Aorta (tissue), 5 donors: ENCODE measurements at places on chromosomes 7 and 10. TPM values are rescaled to one million over a fixed set of nuclear protein-coding genes. Genes with fewer than 3 reads are reported as not detected.

GRCh38 chr7:111174510-111174909, 83.6 kb downstream of the LRRN3 start:
- no peak overlapping the region for H3K4me3 ChIP-seq
- H3K36me3 ChIP-seq = no peaks in the 10 kb centered on the region
- no peaks in the 10 kb centered on the region for H3K4me1 ChIP-seq
- no peak overlapping the region for H3K27ac ChIP-seq

DNA sequence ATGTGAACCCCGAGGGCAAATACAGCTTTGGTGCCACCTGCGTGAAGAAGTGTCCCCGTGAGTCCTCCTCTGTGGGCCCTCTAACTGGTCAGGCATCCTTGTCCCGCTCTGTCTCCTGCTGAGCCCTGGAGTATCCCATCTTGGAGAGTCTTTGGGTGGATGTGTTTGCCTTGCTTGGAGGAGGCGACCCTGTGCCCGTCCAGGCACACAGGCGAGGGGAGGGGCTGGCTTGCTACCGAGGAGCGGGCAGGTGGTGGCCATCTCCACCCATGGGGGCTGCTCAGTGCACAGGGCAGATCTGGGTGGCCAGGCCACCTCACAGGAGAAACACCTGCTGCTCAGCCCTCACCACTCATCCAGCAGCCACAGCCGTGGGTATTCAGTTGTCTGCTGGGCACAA, 135.3 kb downstream of the EGFR start:
- H3K27me3 ChIP-seq = no peaks in the 10 kb centered on the region
- H3K27ac ChIP-seq = no peak overlapping the region
- H3K4me1 ChIP-seq = no peaks in the 10 kb centered on the region
- no peaks in the 10 kb centered on the region for H3K36me3 ChIP-seq

- H3K4me3 ChIP-seq = no peak overlapping the region
- peaks cover 2% of the 10 kb centered on the region for H3K27me3 ChIP-seq
- no peaks in the 10 kb centered on the region for H3K36me3 ChIP-seq
- no peak overlapping the region for H3K27ac ChIP-seq
- H3K4me1 ChIP-seq = no peaks in the 10 kb centered on the region
- no peak for DNase-seq
Observed at GRCh38 chr7:159329818-159330378, 185.2 kb upstream of the VIPR2 start.

The LIPF gene
- total RNA-seq = not detected

GRCh38 chr7:86928308-86928707, 131.1 kb downstream of the ELAPOR2 start:
- DNase-seq = no peak
- H3K27me3 ChIP-seq = no peaks in the 10 kb centered on the region
- H3K4me3 ChIP-seq = no peak overlapping the region
- H3K36me3 ChIP-seq = no peaks in the 10 kb centered on the region

GRCh38 chr7:131190146-131190545, 137.5 kb upstream of the MKLN1 start:
- H3K27ac ChIP-seq = no peak overlapping the region
- no peaks in the 10 kb centered on the region for H3K4me1 ChIP-seq
- DNase-seq = no peak
- H3K4me3 ChIP-seq = no peak overlapping the region

DNA sequence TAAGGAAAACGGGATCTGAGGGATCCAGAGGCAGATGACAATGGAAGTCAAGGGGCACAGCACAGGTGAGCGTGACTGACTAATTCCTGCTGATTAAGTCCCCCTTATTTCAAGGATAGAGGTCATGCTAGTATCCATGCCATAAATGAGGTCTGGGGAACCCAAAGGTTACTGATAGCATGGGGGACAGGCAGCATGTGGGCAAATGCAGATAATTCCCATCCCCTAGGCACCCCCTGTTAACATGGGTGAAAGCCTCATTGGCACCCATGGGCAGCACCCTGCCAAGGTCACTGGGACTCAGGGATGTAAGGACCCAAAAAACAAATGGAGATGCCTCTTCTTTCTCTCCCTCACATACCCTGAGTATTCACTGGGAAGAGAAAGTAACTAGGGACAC, 139.7 kb downstream of the WDR11 start:
- H3K36me3 ChIP-seq = no peaks in the 10 kb centered on the region
- H3K4me3 ChIP-seq = no peak overlapping the region
- H3K4me1 ChIP-seq = no peaks in the 10 kb centered on the region
- no peak overlapping the region for H3K27ac ChIP-seq
- no peaks in the 10 kb centered on the region for H3K27me3 ChIP-seq

The MGAM2 gene
- 0.65 TPM for total RNA-seq

GRCh38 chr7:12385364-12385786, 18.3 kb downstream of the VWDE start:
- H3K27me3 ChIP-seq = no peaks in the 10 kb centered on the region
- no peak overlapping the region for H3K4me3 ChIP-seq
- no peak for DNase-seq
- no peak overlapping the region for H3K27ac ChIP-seq

DNA sequence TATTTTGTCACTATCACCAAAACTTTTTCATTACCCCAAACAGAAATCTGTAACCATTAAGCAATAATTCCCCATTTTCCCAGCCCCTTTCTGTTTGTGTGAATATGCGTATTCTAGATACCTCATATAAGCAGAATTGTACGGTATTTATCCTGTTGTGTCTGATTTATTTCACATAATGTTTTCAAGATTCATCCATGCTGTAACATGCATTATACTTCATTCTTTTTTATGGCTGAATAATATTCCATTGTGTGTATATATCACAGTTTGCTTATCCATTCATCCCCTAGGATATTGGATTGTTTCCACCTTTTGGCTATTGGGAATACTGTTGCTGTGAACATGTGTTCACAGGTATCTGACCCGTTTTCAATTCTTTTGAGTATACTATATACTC, 26.5 kb downstream of the GALNT11 start:
- H3K4me1 ChIP-seq = peaks cover 3% of the 10 kb centered on the region
- H3K4me3 ChIP-seq = no peak overlapping the region

DNA sequence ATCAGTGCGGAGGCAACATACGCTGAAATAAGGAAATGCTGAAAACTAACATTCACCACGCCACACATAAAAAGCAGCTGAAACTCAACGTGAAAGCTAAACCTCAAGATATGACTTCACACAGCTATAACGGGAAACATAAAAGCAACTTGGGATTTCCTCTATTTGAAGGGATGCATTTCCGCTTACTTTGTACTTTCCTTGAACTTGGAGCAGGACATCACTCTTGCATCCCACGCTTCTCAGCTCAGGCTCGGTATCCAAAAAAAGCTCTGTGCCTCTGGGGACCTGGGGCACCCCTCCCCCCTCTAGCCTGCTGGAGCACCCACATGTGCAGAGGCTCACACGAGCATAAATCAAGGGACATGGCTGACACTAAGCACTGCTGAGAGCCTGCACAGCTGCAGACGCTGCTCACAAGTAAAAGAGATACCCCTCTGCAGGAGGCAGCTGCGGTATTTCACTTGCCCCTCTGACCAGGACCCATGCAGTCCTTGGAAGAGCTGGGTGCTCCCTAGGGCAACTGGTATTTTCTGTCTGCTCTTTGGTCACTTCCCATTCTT, 34.2 kb downstream of the PARD3 start:
- H3K27me3 ChIP-seq = no peaks in the 10 kb centered on the region
- no peak for DNase-seq
- no peak overlapping the region for H3K4me3 ChIP-seq
- no peak overlapping the region for H3K27ac ChIP-seq

- DNase-seq = no peak
- H3K27ac ChIP-seq = no peak overlapping the region
- no peak overlapping the region for H3K4me3 ChIP-seq
- H3K4me1 ChIP-seq = no peaks in the 10 kb centered on the region
Observed at GRCh38 chr10:30282221-30282620, 66.9 kb downstream of the MTPAP start.

The AGAP5 gene
- 8.1 TPM for total RNA-seq

GRCh38 chr10:104734433-104734832, 93.3 kb downstream of the SORCS3 start:
- no peaks in the 10 kb centered on the region for H3K27me3 ChIP-seq
- no peaks in the 10 kb centered on the region for H3K4me1 ChIP-seq
- H3K4me3 ChIP-seq = no peak overlapping the region
- DNase-seq = no peak
- no peak overlapping the region for H3K27ac ChIP-seq

The OPTN gene
- total RNA-seq = 87.4 TPM

DNA sequence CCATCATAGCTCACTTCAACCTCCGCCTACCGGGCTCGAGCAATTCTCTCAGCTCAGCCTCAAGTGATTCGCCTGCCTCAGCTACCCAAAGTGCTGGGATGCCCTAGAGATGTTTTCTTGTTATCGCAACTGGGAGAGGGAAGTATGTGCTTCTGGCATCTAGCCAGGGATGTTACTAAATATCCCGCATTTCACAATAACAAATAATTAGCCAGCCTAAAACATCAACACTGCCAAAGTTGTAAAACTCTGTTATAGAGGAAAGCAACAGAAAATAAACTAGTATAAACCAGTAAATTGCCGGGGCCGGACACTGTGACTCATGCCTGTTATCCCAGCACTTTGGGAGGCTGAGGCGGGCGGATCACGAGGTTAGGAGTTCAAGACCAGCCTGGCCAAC, 7.2 kb downstream of the INA start:
- no peaks in the 10 kb centered on the region for H3K27me3 ChIP-seq
- no peak overlapping the region for H3K4me3 ChIP-seq
- DNase-seq = no peak
- H3K36me3 ChIP-seq = no peaks in the 10 kb centered on the region

The KAZALD1 gene
- total RNA-seq = 12.4 TPM

DNA sequence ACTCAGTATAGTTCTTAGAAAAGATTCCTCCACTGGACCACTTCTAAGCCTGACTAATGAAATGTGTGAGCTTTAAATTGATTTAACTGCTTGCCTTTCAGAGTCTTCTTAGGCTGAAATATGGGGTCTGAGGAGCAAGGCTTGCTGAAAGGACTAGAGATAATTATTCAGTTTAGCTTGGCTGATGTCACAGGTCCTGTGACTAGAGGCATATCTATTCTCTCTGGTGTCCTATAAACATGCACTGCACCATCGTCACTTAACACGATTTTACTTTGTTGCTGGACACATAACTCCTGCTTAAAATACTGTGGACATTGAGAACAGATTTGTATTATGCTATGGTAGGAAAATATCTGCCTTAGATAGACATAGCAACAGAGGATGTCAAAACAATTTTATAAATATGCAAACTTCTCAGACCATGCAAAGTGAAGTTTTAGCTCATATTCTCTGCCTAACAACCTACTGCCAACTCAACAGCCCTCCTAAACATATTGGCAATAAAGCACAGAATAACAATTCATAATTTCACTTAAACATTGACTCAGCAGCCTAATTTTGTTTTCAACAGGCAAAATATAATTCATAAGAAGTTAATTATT, 80.2 kb downstream of the RNF133 start:
- H3K4me3 ChIP-seq = no peak overlapping the region
- no peaks in the 10 kb centered on the region for H3K27me3 ChIP-seq
- DNase-seq = no peak
- no peaks in the 10 kb centered on the region for H3K4me1 ChIP-seq

The BMI1 gene
- total RNA-seq = 55.9 TPM

The AIMP2 gene
- total RNA-seq = 13.1 TPM

DNA sequence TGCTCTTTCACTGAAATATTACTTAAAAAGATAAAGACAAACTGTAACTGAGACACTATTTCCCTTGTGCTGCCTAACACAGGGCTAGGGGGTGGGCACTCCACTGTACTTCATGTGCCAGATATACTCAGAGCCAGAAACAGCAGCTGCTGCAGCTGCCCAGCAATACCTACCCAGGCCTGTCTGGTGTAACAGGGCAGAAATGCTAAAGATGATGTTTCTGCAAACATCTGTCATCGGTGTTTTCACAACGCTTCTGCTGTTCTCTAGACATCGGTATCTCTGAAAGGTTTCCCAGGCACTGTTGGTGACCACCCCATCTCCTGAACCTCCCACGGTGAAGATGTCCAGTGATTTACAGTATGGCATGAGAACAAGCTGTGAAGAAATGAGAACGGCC, 42.7 kb downstream of the LAMB1 start:
- no peak overlapping the region for H3K4me3 ChIP-seq
- no peak for DNase-seq
- no peaks in the 10 kb centered on the region for H3K36me3 ChIP-seq
- no peak overlapping the region for H3K27ac ChIP-seq

The RAB19 gene
- total RNA-seq = not detected

The SOSTDC1 gene
- total RNA-seq = not detected

- H3K27me3 ChIP-seq = no peaks in the 10 kb centered on the region
- no peaks in the 10 kb centered on the region for H3K4me1 ChIP-seq
- H3K36me3 ChIP-seq = no peaks in the 10 kb centered on the region
- no peak overlapping the region for H3K27ac ChIP-seq
- H3K4me3 ChIP-seq = no peak overlapping the region
Observed at GRCh38 chr7:3239291-3239691, 61.8 kb upstream of the SDK1 start.

- H3K4me1 ChIP-seq = no peaks in the 10 kb centered on the region
- no peak for DNase-seq
- H3K27me3 ChIP-seq = no peaks in the 10 kb centered on the region
Observed at GRCh38 chr10:74418285-74418872, 267.4 kb downstream of the ADK start.

The STOX1 gene
- 0.27 TPM for total RNA-seq

The H2BK1 gene
- 2.2 TPM for total RNA-seq

GRCh38 chr7:90625562-90625961, 29.4 kb downstream of the CDK14 start:
- no peak overlapping the region for H3K27ac ChIP-seq
- H3K4me1 ChIP-seq = no peaks in the 10 kb centered on the region
- no peak for DNase-seq
- H3K27me3 ChIP-seq = no peaks in the 10 kb centered on the region
- no peaks in the 10 kb centered on the region for H3K36me3 ChIP-seq
- H3K4me3 ChIP-seq = no peak overlapping the region

DNA sequence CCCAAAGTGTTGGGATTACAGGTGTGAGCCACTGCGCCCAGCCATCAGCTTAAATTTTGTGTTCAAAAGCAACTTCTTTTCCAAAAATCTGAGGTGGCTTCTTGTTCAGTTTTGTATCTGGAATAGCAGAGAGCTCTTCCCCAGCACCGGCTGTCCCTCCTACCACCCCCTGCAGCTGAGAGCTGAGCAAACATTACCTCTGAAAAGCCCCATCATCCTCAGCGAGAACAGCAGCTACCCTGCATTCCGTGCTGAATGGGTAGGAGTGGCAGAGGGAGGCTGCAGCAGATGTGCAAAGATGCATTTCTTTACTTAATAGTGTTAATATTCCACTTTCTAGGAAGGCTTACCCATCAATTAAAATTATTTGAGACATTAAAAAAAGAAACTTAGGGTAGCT, 31.8 kb downstream of the CCM2 start:
- peaks cover 2% of the 10 kb centered on the region for H3K4me1 ChIP-seq
- H3K27ac ChIP-seq = no peak overlapping the region
- DNase-seq = no peak
- H3K27me3 ChIP-seq = no peaks in the 10 kb centered on the region
- H3K36me3 ChIP-seq = no peaks in the 10 kb centered on the region
- H3K4me3 ChIP-seq = no peak overlapping the region

GRCh38 chr10:132290631-132291030, 17.1 kb downstream of the STK32C start:
- no peaks in the 10 kb centered on the region for H3K27me3 ChIP-seq
- H3K4me1 ChIP-seq = no peaks in the 10 kb centered on the region
- no peaks in the 10 kb centered on the region for H3K36me3 ChIP-seq
- no peak overlapping the region for H3K27ac ChIP-seq

The CAV2 gene
- total RNA-seq = 86.7 TPM

GRCh38 chr10:105252911-105253310, 611.8 kb downstream of the SORCS3 start:
- no peaks in the 10 kb centered on the region for H3K36me3 ChIP-seq
- no peak overlapping the region for H3K27ac ChIP-seq
- H3K4me3 ChIP-seq = no peak overlapping the region
- DNase-seq = no peak
- H3K27me3 ChIP-seq = no peaks in the 10 kb centered on the region
